ENCODE measurements at places on chromosomes 4 and X.
A peak's percentile ranks its signal among the peaks of the same experiment; 100 is the strongest.

DNA sequence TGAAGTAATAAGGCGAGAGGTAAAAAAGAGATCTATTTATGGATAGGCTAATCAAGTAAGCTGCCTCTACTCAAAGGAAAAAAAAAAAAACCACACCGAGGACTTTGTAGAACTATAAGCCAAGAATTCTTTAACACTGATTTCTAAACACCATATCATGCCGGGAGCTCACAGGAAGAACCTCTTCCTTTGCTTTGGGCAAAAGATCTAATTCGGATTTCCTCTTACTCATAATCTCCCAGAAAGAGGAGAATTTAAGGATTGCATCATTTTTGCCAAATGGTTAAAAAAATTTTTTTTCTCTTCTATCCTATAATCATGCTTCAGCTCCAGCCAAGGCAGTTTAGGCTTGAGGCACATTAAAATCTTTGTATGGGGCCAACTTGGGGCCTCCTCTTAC lies 95.5 kb downstream of the ZNF827 start:
- no peaks in the 10 kb centered on the region for H3K36me3 ChIP-seq
- H3K27ac ChIP-seq, result no peak overlapping the region
- H3K4me3 ChIP-seq, result no peak overlapping the region
- no peaks in the 10 kb centered on the region for H3K27me3 ChIP-seq
- no peaks in the 10 kb centered on the region for H3K4me1 ChIP-seq

DNA sequence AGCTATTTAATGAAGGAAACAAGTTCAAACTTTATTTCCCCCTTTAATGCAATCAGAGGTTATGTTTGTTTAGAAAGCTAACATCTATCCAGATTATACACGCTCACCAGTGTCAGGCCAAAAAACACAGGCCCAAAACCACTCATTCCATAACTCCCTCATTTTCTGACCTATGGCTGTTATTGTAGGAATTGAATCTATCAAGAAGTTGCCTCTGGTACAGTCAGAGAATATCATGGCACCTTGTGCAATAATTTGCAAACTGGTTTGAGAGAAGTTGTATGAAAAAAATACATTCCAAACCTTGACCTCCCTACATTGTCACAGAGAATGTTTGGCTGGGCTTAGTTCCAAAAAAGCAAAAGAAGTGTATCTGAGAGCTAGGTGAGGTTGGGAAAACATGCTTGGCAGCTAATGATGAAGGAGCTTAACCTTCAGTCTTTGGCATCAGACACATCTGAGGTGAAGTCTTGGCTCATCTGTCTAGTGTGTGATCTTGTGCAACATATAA lies 591.0 kb downstream of the ANKRD50 start:
- H3K4me3 ChIP-seq, result no peak overlapping the region
- DNase-seq, result no peak
- no peaks in the 10 kb centered on the region for H3K4me1 ChIP-seq
- no peaks in the 10 kb centered on the region for H3K27me3 ChIP-seq
- H3K27ac ChIP-seq, result no peak overlapping the region
- no peaks in the 10 kb centered on the region for H3K36me3 ChIP-seq

- H3K27me3 ChIP-seq, result no peaks in the 10 kb centered on the region
- no peak for DNase-seq
- H3K36me3 ChIP-seq, result no peaks in the 10 kb centered on the region
- H3K4me3 ChIP-seq, result no peak overlapping the region
- H3K4me1 ChIP-seq, result no peaks in the 10 kb centered on the region
These were observed 6.3 kb upstream of the OTUD4 start for GRCh38 chr4:145186729-145187128.

GRCh38 chrX:109943092-109943739 lies 59.7 kb upstream of the TMEM164 start:
- no peaks in the 10 kb centered on the region for H3K27me3 ChIP-seq
- H3K4me3 ChIP-seq, result no peak overlapping the region
- no peak for DNase-seq
- no peak overlapping the region for H3K27ac ChIP-seq

DNA sequence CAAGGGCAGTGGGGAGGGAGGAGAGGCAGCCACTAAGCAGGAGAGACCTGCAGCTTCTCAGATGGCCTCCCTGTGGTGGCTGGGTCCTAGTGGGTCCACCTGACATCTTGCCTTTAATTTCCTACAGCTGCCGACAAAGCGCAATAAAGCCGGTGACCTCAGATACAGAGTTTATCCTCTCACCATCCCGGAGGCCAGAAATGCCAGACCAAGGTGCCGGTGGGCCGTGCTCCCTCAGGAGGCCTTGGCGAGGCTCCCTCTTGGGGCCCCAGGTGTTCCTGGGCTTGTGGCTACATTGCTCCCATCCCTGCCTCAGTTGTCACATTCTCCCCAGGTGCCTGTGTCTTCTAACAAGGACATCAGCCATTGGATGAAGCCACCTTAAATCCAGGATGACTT lies 103.0 kb downstream of the ADRA2C start:
- H3K4me1 ChIP-seq, result no peaks in the 10 kb centered on the region
- no peak overlapping the region for H3K27ac ChIP-seq
- peak; percentile 11 for DNase-seq

GRCh38 chrX:20567108-20567507 lies 300.4 kb upstream of the RPS6KA3 start:
- no peaks in the 10 kb centered on the region for H3K27me3 ChIP-seq
- no peak for DNase-seq
- no peak overlapping the region for H3K27ac ChIP-seq
- H3K36me3 ChIP-seq, result no peaks in the 10 kb centered on the region
- H3K4me1 ChIP-seq, result no peaks in the 10 kb centered on the region

- no peaks in the 10 kb centered on the region for H3K36me3 ChIP-seq
- H3K4me3 ChIP-seq, result no peak overlapping the region
- no peak for DNase-seq
- H3K4me1 ChIP-seq, result peaks cover 18% of the 10 kb centered on the region
- H3K27me3 ChIP-seq, result no peaks in the 10 kb centered on the region
These were observed 261.1 kb upstream of the GATB start for GRCh38 chr4:152021788-152022438.

DNA sequence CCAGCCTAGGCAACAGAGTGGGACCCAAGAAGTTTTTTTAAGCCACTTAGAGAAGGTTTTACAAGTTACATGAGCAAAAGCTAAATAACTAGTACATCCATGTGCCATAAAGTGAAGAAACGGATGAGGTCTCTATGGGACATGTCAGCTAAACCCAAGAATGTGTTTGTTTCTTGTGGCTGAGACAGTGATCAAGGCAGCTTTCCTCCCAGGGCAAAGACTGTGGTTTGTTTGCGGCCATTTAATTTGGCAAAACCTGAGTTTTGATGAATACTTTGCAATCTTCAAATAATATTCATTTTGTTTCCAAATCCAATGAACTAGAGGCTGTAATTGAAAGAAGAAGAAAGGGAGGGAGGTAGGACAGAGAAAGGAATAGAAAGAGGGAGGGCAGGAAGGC lies 44.9 kb upstream of the SLC2A9 start:
- no peaks in the 10 kb centered on the region for H3K4me1 ChIP-seq
- no peak overlapping the region for H3K27ac ChIP-seq
- no peak overlapping the region for H3K4me3 ChIP-seq
- no peaks in the 10 kb centered on the region for H3K27me3 ChIP-seq
- H3K36me3 ChIP-seq, result peaks cover 14% of the 10 kb centered on the region
- no peak for DNase-seq

- no peaks in the 10 kb centered on the region for H3K27me3 ChIP-seq
- H3K4me3 ChIP-seq, result no peak overlapping the region
These were observed 736.1 kb upstream of the ADGRL3 start for GRCh38 chr4:60463857-60464502.

- no peak overlapping the region for H3K27ac ChIP-seq
These were observed 182.0 kb downstream of the THOC2 start for GRCh38 chrX:123550829-123551228.

- no peak for DNase-seq
- no peaks in the 10 kb centered on the region for H3K27me3 ChIP-seq
- no peak overlapping the region for H3K27ac ChIP-seq
- no peaks in the 10 kb centered on the region for H3K4me1 ChIP-seq
These were observed 100.6 kb upstream of the F9 start for GRCh38 chrX:139429913-139430312.

DNA sequence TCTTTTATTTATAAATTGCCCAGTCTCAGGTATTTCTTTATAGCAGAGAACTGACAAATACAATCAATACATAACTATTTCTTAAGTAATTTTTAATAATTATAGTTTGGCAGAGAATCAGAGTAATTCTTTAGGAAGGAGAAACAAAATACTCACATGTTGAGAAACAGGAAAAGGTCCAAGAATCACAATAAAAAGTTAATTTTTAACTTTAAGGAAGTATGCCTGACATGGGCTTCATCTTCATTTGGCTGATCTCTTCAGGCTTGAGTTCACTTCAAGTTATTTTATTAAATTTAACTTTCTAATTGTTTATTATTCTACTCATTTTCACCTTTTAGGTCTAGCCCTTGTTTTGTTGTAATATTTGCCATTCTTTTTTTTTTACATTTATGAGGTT lies 36.1 kb upstream of the RNF150 start:
- no peaks in the 10 kb centered on the region for H3K36me3 ChIP-seq
- no peaks in the 10 kb centered on the region for H3K27me3 ChIP-seq
- H3K27ac ChIP-seq, result no peak overlapping the region
- no peak for DNase-seq
- no peaks in the 10 kb centered on the region for H3K4me1 ChIP-seq
- H3K4me3 ChIP-seq, result no peak overlapping the region

GRCh38 chrX:40152741-40153344 lies 55.1 kb upstream of the BCOR start:
- no peaks in the 10 kb centered on the region for H3K36me3 ChIP-seq
- H3K4me3 ChIP-seq, result peak overlapping the region; percentile 53
- H3K4me1 ChIP-seq, result no peaks in the 10 kb centered on the region
- H3K27me3 ChIP-seq, result no peaks in the 10 kb centered on the region
- no peak for DNase-seq

All from CD8-positive, alpha-beta memory T cell (primary cell).